Activated CD4-positive, alpha-beta memory T cell treated with anti-CD3 and anti-CD28 coated beads, Interleukin-2, amount 10 ng/mL, durations not matched to agents 7 days and 5 days (primary cell): ENCODE measurements at places on chromosomes 1 and 21. TPM values are rescaled to one million over a fixed set of nuclear protein-coding genes. Genes with fewer than 3 reads are reported as not detected.

OR2L5 gene
- not detected for total RNA-seq

CFAP141 gene
- total RNA-seq, result not detected

CELA2B gene
- not detected for total RNA-seq

SLC9A1 gene
- total RNA-seq, result 26.6 TPM

TAGLN2 gene
- total RNA-seq, result 548 TPM

SAMD13 gene
- 0.28 TPM for total RNA-seq

MRPL55 gene
- 43.1 TPM for total RNA-seq

CRYAA gene
- total RNA-seq, result not detected

FAM72C gene
- total RNA-seq, result 19.8 TPM

S100A8 gene
- not detected for total RNA-seq

CFHR1 gene
- not detected for total RNA-seq
